Fibroblast of lung (primary cell): ENCODE measurements at places on chromosomes 2 and 18. TPM values are rescaled to one million over a fixed set of nuclear protein-coding genes. Genes with fewer than 3 reads are reported as not detected.

ELAC1 gene
- 5.4 and 7.3 TPM in 2 replicates for total RNA-seq

CBLN2 gene
- not detected in 2 replicates for total RNA-seq

NEB gene
- total RNA-seq = 0.17 and 0.26 TPM in 2 replicates

POU3F3 gene
- not detected in 2 replicates for total RNA-seq

WDR7 gene
- total RNA-seq = 19.0 and 27.2 TPM in 2 replicates

NEU2 gene
- not detected in 2 replicates for total RNA-seq

KIAA2012 gene
- total RNA-seq = under 0.01 TPM in 1 of 2 replicates, not detected in the other
